Aortic smooth muscle cell (primary cell): ENCODE measurements at places on chromosomes 16 and 17. TPM values are rescaled to one million over a fixed set of nuclear protein-coding genes. Genes with fewer than 3 reads are reported as not detected.

PLCG2 gene
- 0.12 and 0.40 TPM in 2 replicates for total RNA-seq

PHOSPHO1 gene
- total RNA-seq: 0.12 and 0.66 TPM in 2 replicates

CSH1 gene
- not detected in 2 replicates for total RNA-seq

CCL3 gene
- 0.12 TPM in 1 of 2 replicates, not detected in the other for total RNA-seq

UQCRC2 gene
- 165 and 194 TPM in 2 replicates for total RNA-seq

NACA2 gene
- not detected in 2 replicates for total RNA-seq

RHBDF1 gene
- total RNA-seq: 112 and 122 TPM in 2 replicates

C17orf67 gene
- 0.53 and 0.87 TPM in 2 replicates for total RNA-seq

TP53TG3B gene
- total RNA-seq: not detected in 2 replicates

MFAP4 gene
- 0.66 and 3.1 TPM in 2 replicates for total RNA-seq

TRPV3 gene
- total RNA-seq: 0.53 and 0.68 TPM in 2 replicates

TAT gene
- total RNA-seq: not detected in 2 replicates

PRSS27 gene
- 0.56 and 0.92 TPM in 2 replicates for total RNA-seq

DBNDD1 gene
- 2.8 and 3.4 TPM in 2 replicates for total RNA-seq

CCL7 gene
- total RNA-seq: 0.19 TPM in 1 of 2 replicates, not detected in the other

NGFR gene
- 0.06 and 0.13 TPM in 2 replicates for total RNA-seq

SPEM2 gene
- not detected in 2 replicates for total RNA-seq

MILR1 gene
- total RNA-seq: 16.3 and 18.9 TPM in 2 replicates

FAHD1 gene
- total RNA-seq: 47.1 and 74.9 TPM in 2 replicates

CRYBA1 gene
- total RNA-seq: not detected in 2 replicates

TPSG1 gene
- not detected in 2 replicates for total RNA-seq
